Tibial nerve (tissue), 4 donors: ENCODE measurements at places on chromosomes 16 and 17. TPM values are rescaled to one million over a fixed set of nuclear protein-coding genes. Genes with fewer than 3 reads are reported as not detected.

GRCh38 chr16:2956579-2956956 lies 7.5 kb upstream of the KREMEN2 start:
- no peak for DNase-seq
- H3K27me3 ChIP-seq: no peaks in the 10 kb centered on the region
- no peaks in the 10 kb centered on the region for H3K36me3 ChIP-seq
- no peak overlapping the region for H3K4me3 ChIP-seq

- H3K36me3 ChIP-seq: no peaks in the 10 kb centered on the region
- H3K27ac ChIP-seq: no peak overlapping the region
- H3K27me3 ChIP-seq: no peaks in the 10 kb centered on the region
- no peaks in the 10 kb centered on the region for H3K4me1 ChIP-seq
- no peak overlapping the region for H3K4me3 ChIP-seq
Observed at GRCh38 chr17:5952518-5952917, 117.7 kb upstream of the WSCD1 start.

DNA sequence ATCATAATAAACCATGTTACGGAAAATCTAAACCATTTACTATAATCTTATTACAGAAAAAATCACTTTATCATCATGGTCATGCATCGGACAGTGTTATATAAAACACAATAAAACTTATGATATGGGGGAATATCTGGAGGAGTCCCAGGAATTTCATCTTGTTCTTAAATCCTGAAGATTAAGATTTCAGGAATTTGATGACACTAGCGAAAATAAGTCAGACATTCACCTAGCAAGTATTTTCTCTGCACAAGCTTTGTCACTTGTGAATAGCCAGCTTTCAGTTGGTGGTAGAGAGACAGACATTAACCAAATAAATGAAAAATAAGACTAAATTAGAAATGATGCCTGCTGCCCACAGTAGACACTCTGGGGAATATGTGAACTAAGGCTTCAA lies 410.0 kb downstream of the RBFOX1 start:
- H3K4me3 ChIP-seq: no peak overlapping the region
- H3K27me3 ChIP-seq: no peaks in the 10 kb centered on the region
- no peak for DNase-seq
- no peaks in the 10 kb centered on the region for H3K4me1 ChIP-seq
- H3K27ac ChIP-seq: no peak overlapping the region

The HSD17B2 gene
- total RNA-seq: not detected

The MYL4 gene
- total RNA-seq: not detected

The MPDU1 gene
- 58.3 TPM for total RNA-seq

DNA sequence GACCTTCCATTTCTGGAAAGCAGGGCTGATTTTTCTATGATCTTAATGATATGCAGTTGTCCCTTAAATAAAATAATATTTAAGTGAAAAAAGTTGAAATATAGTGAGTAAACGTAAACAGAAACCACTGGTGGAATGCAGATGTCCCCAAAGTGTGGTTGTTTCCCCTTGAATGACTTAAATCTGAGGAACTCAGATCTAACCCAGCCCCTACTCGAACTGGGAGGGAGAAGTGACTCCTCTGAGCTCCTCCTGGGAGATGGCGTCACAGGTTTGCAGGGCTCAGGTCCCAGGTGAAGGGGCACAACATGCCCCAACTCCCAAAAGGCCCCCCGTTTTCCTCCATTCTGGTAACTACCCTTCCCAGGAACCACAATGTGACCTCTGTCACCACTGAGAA lies 142.8 kb downstream of the IRF8 start:
- no peaks in the 10 kb centered on the region for H3K36me3 ChIP-seq
- H3K27me3 ChIP-seq: peaks cover 54% of the 10 kb centered on the region
- H3K27ac ChIP-seq: no peak overlapping the region
- H3K4me3 ChIP-seq: no peak overlapping the region
- no peak for DNase-seq
- no peaks in the 10 kb centered on the region for H3K4me1 ChIP-seq
